ENCODE measurements at places on chromosomes 12 and 14. TPM values are rescaled to one million over a fixed set of nuclear protein-coding genes. Genes with fewer than 3 reads are reported as not detected.

DNA sequence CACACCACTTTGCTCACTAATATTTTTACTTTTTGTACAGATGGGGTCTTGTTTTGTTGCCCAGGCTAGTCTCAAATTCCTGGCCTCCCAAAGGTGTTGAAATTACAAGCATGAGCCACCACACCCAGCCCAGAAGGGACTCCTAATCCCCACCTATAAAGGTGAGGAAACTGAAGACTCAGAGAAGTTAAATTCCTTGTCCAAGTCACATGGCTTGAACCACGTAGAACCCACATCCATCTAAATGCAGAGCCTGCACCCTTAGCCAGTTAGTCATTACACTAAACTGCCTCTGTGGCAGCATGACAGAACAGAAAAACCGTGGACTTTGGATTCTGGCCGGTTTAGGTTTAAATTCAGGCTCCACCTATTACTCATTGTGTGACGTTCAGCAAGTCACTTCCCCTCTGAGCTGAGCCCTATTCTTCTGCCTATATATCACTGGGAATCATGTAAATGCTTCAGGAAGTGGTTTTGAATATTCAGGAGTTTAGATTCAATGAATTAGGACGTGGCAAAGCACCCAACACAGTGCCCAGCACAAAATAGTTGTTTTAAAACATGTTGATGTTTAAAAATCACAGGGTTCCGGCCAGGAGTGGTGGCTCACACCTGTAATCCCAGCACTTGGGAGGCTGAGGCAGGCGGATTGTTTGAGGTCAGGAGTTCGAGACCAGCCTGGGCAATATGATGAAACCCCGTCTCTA is 3.0 kb upstream of the CORO1C start:
- H3K4me3 ChIP-seq, result no peak overlapping the region
- H3K36me3 ChIP-seq, result no peaks in the 10 kb centered on the region
- peak; percentile 91 for DNase-seq
- H3K27ac ChIP-seq, result peak overlapping the region; percentile 97
- H3K27me3 ChIP-seq, result no peaks in the 10 kb centered on the region

DNA sequence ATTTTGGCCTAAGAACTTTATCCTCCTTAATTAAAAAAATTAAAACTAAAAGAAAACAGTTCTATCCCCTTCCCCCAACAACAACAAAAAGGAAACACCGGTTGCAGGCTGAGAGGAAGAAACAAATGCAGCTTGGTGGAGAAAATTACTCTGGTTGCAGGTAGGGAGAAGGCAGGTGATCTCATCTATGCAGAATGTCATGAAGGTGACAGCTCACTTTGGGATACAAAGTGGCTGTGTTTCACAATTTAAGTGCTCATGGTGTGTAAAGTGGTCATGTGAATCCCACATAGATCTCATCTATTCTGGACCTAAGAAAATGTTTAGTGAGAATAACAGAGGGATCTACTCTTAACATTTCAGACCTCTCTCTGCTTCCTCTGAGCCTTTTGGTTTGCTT is 219.7 kb upstream of the PKP2 start:
- H3K27ac ChIP-seq, result no peak overlapping the region
- H3K36me3 ChIP-seq, result no peaks in the 10 kb centered on the region
- no peaks in the 10 kb centered on the region for H3K4me1 ChIP-seq
- H3K4me3 ChIP-seq, result no peak overlapping the region
- no peaks in the 10 kb centered on the region for H3K27me3 ChIP-seq

Gene TAS2R30
- 6.7 TPM for total RNA-seq

GRCh38 chr14:54147282-54147681 is 190.7 kb upstream of the BMP4 start:
- no peaks in the 10 kb centered on the region for H3K36me3 ChIP-seq
- H3K27ac ChIP-seq, result no peak overlapping the region
- H3K4me3 ChIP-seq, result no peak overlapping the region
- H3K27me3 ChIP-seq, result no peaks in the 10 kb centered on the region

Gene SIRT4
- 3.9 TPM for total RNA-seq

GRCh38 chr12:28540324-28540714 is 350.1 kb downstream of the CCDC91 start:
- H3K27me3 ChIP-seq, result no peaks in the 10 kb centered on the region
- H3K4me1 ChIP-seq, result no peaks in the 10 kb centered on the region
- no peak overlapping the region for H3K27ac ChIP-seq
- no peak for DNase-seq
- no peaks in the 10 kb centered on the region for H3K36me3 ChIP-seq
- H3K4me3 ChIP-seq, result no peak overlapping the region

GRCh38 chr12:30357766-30358490 is 337.7 kb downstream of the IPO8 start:
- no peak overlapping the region for H3K27ac ChIP-seq
- H3K27me3 ChIP-seq, result no peaks in the 10 kb centered on the region
- no peak overlapping the region for H3K4me3 ChIP-seq

Gene PLCZ1
- not detected for total RNA-seq

DNA sequence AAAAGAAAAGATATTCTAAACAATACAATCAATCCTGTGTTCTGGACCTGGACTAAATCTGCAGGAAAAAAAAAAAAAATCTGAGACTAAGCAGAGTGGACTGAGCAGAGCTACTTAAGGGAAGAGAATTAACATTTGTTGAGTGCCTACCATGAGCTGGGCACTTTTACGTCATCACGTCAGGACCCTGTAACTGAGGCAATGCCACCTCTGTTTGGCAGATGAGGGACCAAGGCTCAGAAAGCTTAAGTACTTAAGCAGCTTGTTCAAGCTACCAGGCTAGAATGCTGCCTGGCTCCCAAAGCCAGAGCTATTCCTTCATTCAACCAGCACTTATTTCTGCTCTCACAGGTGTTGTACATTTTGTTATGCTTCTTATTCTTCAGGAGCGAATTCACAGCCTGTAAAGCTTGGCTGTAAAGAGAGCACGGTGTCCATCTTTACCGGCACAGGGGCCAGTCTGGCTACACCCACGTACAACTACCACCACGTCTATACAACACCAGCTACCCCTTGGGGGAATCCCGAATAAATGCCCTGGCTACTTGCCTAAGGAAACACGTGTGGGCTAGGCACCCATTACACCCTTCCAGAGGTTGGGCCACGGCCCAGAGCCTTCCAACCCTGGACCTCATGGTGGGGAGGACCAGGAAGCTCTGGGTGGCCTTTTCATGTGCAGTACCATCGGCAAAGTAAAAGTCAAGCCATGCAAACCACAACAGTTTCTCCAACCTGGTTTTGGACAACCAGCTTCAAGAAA is 27.0 kb downstream of the TMCC3 start:
- no peaks in the 10 kb centered on the region for H3K27me3 ChIP-seq
- H3K4me1 ChIP-seq, result peaks cover 20% of the 10 kb centered on the region
- no peak overlapping the region for H3K4me3 ChIP-seq
- DNase-seq, result no peak

Gene NPAS3
- 1.1 TPM for total RNA-seq

DNA sequence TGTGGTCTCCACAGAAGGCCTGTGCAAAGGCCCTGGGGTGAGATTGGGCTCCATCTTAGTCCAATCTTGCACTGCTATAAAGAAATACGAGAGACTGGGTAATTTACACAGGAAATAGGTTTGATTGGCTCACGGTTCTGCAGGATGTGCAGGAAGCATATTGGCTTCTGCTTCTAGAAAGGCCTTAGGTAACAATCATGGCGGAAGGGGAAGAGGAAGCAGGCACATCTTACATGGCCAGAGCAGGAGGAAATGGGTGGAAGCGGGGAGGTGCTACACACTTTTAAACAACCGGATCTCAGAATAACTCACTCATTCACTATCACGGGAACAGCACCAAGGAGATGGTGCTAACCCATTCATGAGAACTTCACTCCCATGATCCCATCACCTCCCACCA is 55.4 kb downstream of the FAR2 start:
- no peaks in the 10 kb centered on the region for H3K36me3 ChIP-seq
- DNase-seq, result no peak
- H3K27me3 ChIP-seq, result no peaks in the 10 kb centered on the region

Gene ARID2
- 26.8 TPM for total RNA-seq
